CD4-positive, alpha-beta T cell treated with Interferon gamma for 1 hour (primary cell): ENCODE measurements at places on chromosomes 1 and 21.

DNA sequence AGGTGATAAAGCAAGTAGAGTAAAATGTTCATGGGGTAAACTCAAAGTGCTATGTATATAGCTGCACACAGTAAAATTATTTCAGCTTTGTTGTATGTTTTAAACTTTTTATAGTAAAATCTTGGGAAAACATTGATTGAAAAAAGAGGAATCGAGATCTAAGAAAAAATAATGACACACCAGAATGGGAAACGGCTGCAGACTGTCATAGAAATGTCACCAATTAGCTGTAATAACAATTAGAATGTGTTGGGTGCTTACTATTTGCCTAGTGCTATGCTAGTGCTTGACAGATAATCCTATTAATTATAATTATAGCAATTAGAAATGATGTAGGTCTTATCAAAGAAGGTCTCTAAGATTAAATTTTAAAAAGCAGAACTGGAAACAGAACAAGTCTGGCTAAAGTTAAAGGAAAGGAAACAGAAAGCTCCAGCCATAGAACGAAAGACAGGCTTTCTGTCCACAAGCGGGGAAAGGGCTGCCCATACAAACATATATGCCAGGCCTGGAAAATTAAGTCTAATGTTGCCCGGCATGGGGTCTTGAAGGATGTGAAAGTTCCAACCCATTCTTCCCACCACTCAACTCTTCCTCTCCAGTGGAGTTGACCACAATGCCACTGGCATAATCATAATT, 5.0 kb downstream of the PCNX2 start:
- DNase-seq, result no peak

- no peak for DNase-seq
Measured at GRCh38 chr1:26078286-26079177, 11.1 kb upstream of the TRIM63 start.

- DNase-seq, result peak; percentile 55
Measured at GRCh38 chr1:35883635-35884101, 659 bp downstream of the AGO1 start.

- no peak for DNase-seq
Measured at GRCh38 chr1:233868461-233868860, 36.0 kb upstream of the SLC35F3 start.

GRCh38 chr1:175839779-175840669, 96.6 kb upstream of the TNR start:
- no peak for DNase-seq

GRCh38 chr1:236864996-236865817, 70.1 kb downstream of the MTR start:
- no peak for DNase-seq

DNA sequence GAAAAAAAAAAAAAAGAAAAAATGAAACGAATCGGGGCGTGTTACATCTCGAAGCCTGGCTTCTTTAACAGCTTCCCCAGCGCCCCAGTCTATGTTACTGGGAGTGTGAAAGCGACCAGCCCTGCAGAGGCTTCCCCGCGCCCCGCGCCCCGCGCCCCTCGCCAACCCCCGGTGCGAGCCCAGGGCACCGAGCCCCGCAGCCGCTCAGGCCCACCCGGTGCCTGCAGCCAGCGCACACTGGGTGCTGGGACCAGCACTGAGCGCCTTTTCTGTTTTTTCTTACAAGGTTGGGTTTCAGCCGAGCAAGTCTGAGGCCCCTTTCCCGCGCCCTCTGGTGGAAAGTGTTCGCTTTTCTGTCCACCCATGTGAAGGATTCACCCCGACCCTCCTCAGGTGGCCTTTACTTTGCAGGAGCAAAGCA, 42.1 kb upstream of the ZNF496 start:
- DNase-seq, result peak; percentile 49

- DNase-seq, result no peak
Measured at GRCh38 chr1:30891227-30891552, 17.4 kb downstream of the SDC3 start.

- no peak for DNase-seq
Measured at GRCh38 chr1:47351305-47351704, 17.7 kb downstream of the CMPK1 start.

DNA sequence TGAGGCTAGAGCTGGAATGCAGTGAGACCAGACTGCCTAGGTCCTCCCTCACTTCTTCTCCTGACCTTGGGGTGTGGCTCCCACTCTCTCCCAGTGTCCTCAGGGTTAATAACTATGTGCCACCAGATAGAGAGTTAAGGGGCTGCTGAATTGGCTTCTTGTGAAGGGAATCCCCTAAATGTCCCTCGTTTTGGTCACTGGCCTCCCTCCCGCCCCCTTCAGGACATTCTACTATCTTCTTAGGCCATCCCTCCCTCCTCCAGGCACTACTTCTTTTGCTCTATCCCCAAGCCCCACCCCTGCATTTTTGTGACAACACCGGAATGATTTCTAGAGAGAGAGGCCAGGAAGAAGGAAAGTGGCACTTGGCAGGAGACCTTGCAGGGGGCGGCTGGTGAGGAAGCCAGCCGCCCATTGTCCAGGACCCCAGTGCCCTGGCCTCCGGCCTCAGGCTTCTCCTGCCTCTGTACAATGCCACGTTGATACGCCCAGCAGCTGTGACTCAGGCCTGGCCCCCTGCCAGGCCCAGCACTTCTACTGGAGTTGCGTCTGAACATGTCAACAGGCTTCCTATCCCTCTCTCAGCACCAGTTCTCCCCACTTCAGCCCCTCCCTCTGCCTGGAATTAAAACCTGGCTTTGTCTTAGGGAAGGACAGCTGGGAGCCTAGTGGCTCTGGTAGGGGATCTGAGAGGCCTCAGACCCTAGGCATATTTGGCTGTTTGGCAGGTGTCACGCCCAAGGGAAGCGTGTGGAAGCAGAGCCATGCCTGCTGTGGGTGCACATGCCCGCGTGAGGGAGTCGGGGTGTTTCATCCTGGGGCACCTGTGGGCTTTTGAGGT, 9.1 kb downstream of the LMNA start:
- DNase-seq, result peak; percentile 69

GRCh38 chr1:64243757-64244080, 40.3 kb downstream of the UBE2U start:
- DNase-seq, result no peak

GRCh38 chr1:27257155-27257554, 22.7 kb downstream of the WDTC1 start:
- no peak for DNase-seq

DNA sequence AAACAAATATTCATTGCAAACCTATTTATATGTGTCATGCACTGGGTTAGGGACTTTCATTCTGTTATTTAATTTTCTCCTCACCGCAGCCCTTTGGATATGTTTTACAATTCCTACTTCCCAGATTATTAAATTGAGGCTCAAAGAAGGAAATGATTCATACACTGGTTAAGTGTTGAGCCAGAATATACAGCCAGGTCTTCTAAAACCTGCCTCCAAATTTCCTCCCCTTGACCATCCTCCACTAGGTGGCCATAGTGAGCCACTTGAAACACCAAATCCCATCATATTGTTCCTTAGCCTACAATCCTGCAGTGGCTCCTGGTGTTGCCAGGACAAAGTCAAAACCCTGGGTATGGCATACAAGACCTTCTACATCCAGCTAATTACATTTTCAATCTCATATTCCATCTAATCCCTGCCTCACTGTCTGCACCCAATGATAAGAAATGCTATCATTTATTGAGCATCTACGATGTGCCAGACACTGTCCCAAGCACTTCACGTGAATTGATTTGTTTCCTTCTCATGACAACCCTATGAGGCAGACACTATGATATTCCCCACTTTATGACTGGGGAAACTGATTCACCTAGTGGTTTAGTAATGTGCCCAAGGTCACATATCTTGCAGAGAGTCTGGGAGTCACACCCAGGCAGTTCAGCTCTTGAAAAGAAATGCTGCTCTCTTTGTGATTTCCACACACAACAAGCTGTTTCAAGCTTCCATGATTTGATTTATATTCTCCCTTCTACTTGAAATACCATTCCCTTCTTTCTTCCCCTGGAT, 23.6 kb upstream of the KIRREL1 start:
- DNase-seq, result no peak

GRCh38 chr1:239386453-239387303, at the start of gene CHRM3:
CHRM3 (plus strand) TSS chr1:239386568; CDS start chr1:239907452, 520,884 bp downstream.
- no peak for DNase-seq

- DNase-seq, result no peak
Measured at GRCh38 chr1:174428739-174429138, 19.0 kb upstream of the GPR52 start.

DNA sequence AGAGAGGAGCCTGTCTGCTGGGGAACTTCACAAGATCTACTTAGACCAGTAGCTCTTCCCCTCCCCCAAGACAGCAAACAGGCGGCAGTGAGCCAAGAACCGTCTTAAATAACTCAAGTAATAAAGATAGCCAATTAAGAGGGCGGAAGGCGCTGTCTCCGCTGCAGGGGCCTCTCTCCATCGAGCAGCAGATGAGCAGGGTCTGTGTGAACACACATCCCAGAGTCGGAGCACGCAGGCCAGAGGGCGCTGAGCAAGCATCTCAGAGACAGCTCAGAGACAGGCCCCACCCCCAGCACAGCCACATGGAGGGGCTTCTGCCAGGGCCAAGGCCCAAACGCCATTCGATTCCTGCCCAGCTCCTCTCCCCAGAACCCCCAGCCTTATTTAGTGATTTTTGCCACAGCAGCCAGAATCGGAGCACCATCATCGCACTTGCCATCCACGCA, 11.1 kb downstream of the IFFO2 start:
- no peak for DNase-seq

- DNase-seq, result no peak
Measured at GRCh38 chr1:55209247-55209646, 5.9 kb downstream of the USP24 start.

DNA sequence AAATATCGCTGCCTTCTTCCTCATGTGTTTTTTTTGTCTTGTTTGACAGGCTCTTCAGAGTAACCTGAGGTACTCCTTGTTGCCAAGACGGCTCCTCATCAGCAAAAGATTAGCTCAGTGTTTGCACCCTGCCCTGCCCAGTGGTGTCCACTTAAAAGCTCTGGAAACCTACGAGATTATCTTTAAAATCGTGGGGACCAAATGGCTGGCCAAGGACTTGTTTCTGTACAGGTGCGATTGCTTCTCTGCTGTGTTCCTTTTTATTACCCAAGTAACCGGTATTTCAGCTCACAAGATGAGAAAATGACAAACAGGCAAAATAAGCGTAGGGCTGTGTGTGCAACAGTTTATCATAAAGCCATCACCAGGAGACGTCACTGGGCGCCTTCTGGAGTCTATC, 42.4 kb downstream of the DOP1B start:
- no peak for DNase-seq

GRCh38 chr21:41431788-41432548, 5.9 kb downstream of the MX1 start:
- DNase-seq, result peak; percentile 41

DNA sequence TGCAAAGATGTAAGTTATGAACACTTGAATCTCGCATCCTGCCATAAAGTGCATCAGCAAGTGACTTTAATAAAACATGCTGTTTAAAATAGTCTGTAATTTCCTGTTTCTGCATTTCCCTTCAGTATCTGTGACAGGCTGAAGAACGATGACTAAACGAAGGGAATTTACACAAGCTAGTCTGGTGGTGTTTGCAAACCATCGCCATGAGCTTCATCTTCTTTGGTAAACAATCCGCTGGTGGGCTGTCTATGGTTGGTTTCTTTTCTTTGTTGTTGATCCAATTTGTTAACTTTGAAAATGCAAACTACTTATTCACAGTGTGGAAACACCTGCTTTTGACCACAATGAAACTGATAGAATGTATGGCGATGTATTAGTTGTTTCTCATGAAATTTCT, 13.9 kb downstream of the SERTAD4 start:
- no peak for DNase-seq

- DNase-seq, result peak; percentile 44
Measured at GRCh38 chr21:35428489-35428888, 379.4 kb upstream of the RUNX1 start.

DNA sequence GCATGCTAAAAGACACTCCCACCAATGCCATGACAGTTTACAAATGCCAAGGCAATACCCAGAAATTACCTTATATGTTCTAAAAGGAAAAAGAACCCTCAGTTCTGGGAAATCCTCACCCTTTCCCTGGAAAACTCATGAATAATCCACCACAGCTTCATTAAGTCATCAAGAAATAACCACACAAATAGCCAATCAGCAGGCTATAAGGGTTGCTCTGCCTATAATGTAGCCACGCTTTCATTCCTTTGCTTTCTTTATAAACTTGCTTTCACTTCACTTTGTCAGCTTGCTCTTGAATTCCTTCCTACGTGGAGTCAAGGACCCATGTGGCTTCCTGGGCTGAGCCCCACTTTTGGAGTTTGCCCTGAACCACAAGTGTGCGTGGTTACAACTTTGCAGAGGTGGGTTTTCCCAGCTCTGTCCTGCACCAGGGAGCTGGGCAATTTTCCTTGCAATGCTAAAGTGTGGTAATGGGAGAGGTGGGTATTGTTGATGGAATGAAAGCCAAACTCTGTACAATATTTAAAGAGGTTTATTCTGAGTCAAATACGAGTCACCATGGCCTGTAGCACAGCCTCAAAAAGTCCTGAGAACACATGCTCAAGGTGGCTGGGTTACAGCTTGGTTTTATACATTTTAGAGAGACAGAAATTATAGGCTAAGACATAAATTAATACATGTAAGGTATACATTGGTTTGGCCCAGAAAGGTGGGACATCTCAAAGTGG, 42.2 kb upstream of the COG2 start:
- DNase-seq, result no peak

- DNase-seq, result no peak
Measured at GRCh38 chr1:10682449-10683309, 113.8 kb downstream of the CASZ1 start.

DNA sequence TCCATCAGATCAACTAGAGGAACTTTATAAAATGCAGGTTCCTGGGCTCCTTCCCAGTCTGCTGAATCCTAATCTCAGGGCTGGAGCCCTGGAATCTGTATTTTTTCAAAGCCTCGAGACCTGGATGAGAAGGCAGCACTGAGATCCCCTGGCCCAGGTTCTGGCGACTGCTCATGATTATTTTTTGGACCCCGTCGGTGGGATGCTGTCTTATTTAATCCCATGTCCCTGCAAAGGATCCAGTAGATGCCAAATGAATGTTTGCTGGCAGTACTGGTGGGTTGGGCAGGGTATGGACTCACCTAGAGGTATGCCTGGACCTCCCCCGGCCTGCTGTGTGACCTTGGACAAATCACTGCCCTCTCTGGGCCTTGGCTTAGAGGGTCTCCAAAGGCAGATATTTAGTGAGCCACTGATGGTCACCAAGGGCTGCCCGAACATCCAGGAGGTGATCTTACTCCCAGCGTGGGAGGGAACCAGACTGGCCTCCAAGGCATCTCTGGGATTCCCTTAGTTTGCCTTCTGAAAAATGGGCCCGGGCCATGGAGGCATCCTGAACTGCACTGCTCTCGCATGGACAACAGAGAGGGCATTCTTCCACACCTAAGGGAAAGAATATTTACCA, 91.6 kb upstream of the RUNX3 start:
- no peak for DNase-seq
